GM04503 (cell line): ENCODE measurements at places on chromosomes 16 and 17.

DNA sequence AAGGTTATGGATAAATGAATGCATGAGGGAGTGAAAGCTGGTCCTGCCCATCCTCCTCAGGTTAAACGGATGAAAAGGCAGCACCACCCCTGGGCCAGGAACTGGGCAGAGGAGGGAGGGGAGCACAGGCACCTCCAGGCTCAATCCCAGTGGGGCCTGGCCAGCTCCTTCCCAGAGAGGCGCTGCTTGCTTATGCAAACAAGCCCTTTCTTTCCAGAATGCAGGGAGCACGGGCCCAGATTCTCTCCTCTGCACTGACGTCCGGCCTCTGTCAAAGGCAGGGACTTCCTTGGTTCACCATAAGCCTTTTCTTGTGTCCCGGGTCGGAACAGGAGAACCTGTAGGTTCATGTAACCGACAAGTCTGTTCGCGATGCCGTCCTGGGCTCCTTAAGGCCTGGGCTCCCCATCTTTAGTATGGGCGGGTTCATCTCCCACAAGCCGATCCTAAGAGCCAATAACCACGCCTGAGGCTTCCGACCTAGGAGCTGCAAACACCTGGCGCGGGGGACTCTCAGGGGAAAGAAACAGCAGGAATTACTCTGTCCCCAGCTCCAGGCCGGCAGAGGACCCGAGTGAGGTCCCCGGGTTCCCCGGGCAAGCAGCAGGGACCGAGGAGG is 16.3 kb downstream of the ENPP7 start:
- no peak for DNase-seq

DNA sequence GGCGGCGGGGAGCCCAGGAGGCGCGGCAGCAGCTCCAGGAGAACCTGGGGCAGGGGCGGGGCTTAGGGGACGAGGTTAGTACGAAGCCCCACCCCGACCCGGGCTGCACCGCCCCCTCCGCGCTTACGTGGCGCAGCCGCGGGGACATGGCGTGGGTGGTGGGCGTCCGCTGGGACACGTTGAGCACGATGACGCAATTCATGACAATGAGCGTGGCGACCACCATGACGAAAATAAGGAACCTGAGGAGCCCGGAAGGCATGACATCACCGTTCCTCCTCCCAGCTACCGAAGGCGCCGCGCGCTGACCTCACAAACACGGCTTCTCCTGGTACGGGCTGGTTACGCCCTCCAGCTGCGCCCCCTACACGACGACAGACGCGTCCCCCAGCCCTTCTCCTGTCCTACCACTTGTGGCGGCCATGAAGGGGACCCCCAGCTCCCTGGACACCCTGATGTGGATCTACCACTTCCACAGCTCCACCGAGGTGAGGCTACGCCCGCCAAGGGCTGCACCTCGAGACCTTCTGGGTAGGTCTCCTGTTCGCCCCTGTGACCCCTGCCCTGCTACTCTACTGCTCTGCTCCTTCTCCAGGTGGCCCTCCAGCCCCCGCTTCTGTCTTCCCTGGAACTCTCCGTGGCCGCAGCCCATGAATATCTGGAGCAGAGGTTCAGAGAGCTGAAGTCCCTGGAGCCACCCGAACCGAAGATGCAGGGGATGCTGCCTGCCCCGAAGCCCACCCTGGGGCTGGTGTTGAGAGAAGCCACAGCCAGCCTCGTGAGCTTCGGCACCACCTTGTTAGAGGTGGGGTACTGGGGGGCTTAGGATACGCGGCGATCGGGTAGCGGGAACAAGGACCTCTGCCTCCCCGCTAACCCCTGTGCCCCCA is at the start of gene C17orf107:
C17orf107 (plus strand) TSS at position 196 of the 890 bp plus-strand sequence; CDS start at position 423, 227 bp downstream.
- no peak for DNase-seq

- no peak for DNase-seq
Measured at GRCh38 chr16:66366433-66367299, at the start of gene CDH5. Gene CDH5, plus strand, starts transcription at chr16:66366691. Its CDS starts 12,647 bp downstream, at chr16:66379338.

- DNase-seq: no peak
Measured at GRCh38 chr16:24977678-24978075, 37.5 kb downstream of the ARHGAP17 start.

- DNase-seq: no peak
Measured at GRCh38 chr17:78428025-78428575, 49.7 kb downstream of the PGS1 start.

DNA sequence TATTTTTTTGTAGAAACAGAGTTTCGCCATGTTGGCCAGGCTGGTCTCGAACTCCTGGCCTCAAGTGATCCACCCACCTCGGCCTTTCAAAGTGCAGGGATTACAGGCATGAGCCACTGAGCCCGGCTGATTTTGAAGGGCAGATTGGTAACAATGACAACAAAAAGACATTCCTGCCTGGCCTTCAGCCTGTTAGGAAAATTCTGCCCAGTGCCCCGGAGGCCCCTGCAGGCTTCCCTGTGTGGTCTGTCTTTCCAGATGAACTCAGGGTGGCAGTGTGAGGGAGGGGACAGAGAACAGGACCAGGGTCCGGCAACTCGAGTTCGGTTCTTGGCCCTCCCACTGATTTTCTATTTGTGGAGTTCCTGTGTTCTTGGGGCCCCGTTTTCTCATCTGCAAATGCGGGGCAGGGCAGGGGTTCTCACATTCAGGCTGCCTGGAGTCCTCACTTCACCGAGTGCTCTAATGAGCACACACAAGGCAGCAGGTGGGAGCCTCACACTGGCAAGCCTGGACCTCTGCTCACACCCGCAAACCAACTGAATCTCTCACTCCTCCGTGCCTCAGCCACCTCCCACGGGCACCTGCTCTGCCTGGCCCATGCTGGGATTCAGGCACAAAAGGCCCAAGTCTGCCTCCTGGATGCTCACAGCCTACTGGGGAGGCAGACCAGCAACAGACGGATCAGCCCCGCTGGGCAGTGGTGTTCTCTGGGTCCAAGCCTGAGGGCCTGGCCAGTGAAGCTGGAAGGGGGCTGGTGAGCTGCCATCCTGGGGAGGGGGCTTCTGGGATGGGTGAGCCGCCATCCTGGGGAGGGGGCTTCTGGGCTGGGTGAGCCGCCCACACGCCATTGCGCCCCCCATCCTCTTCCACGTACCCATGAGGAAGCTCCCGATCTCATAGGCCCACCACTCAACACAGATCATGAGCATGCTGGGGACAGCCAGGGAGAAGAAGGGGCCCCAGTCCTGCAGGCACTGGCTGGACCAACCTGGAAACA is 10.3 kb downstream of the SLC47A2 start:
- DNase-seq: no peak

DNA sequence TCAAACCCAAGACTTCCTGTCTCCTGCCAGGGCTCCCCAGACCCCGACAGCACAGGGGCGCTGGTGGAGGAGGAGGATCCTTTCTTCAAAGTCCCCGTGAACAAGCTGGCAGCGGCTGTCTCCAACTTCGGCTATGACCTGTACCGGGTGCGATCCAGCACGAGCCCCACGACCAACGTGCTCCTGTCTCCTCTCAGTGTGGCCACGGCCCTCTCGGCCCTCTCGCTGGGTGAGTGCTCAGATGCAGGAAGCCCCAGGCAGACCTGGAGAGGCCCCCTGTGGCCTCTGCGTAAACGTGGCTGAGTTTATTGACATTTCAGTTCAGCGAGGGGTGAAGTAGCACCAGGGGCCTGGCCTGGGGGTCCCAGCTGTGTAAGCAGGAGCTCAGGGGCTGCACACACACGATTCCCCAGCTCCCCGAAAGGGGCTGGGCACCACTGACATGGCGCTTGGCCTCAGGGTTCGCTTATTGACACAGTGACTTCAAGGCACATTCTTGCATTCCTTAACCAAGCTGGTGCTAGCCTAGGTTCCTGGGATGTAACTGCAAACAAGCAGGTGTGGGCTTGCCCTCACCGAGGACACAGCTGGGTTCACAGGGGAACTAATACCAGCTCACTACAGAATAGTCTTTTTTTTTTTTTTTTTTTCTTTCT is 8.1 kb downstream of the SERPINF1 start:
- no peak for DNase-seq

DNA sequence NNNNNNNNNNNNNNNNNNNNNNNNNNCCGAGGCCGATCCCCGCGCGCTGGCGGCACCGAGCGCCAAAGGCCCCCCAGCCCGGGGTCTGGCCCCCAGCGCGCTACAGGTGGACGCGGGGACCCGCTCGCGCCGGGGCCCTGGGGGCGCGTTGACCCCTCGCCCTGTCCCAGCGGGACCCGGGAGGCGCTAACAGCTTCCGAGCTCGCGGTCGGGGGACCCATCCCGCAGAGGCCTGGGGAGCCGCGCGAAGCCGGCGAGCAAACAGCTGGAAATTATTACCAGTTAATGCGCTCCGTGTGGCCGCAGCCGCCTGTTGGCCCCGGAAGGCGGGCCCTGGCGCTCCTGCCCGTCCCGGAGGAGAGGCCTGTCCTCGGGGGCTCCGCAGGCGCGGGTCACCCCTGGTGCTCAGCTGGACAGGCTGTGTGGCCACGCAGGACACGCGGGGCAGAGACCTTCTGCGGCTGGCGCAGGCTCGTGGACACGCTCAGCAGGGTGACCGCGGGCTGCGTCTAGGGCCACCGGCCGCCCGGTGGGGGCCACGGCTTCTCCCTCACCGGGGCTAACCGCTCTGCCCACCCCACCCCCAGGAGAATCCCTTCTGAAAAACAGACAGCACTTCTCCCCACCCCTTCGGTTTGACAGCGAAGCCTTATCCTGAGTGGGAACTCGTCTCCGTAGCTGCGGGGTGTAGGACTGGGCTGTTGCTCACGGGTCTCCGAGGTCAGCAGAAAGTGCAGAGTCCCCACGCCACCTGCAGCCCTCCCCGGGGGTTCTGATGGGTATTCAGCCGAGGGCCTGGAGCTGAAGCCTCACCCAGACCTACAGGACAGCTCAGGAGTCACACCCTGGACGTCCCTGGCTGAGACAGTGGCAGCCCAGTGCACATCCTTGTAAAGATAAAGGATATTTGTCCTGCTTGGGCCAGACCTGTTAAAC is 138.7 kb upstream of the RPH3AL start:
- no peak for DNase-seq

DNA sequence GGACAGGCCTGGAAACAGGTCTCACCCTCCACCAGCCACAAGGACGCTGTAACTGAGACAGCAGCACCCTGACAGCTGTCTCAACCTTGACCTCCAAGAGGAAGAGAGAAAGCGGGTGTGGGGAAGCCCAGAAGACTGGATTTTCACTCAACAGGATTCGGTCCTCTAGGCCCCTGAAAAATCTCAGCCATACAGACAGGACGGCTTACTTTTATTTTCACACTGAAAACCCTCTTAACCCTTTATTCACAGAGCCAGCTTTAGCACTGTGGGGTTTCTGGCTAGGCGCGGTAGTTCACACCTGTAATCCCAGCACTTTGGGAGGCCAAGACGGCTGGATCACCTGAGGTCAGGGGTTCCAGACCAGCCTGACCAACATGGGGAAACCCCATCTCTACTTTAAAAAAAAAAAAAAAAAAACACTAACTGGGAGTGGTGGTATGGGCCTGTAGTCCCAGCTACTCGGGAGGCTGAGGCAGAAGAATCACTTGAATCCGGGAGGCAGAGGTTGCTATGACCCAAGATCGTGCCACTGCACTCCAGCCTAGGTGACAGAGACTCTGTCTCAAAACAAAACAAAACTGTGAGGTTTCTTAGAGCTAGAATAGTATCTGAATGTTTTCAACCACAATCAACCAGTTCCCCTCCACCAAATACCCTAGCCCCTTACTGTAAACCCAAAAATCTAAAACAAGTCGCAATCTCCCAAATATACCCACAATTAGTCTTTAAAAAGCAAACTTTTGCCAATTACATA is 5.3 kb downstream of the ANKRD11 start:
- DNase-seq: no peak

- no peak for DNase-seq
Measured at GRCh38 chr17:78359321-78359996, 418 bp downstream of the SOCS3 start.

- DNase-seq: no peak
Measured at GRCh38 chr16:85275533-85276249, 163.4 kb upstream of the CIBAR2 start.

DNA sequence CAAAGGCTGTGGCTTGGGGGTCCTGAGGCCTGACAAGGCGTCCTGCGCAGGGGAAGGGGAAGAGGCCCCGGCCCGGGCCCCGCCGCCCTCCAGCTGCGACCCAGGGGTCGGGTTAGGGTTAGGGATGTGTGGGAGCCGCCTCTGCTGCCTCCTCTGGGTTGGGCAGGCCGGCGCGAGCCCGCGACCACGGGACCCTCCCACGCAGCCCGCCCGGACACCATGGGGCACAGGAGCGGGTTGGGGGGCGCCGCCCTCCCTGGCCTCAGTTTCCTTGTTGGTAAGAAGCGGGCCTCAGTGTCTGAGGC is 386 bp downstream of the CIAO3 start:
- DNase-seq: no peak

GRCh38 chr17:51668155-51668962 is 408.0 kb downstream of the UTP18 start:
- no peak for DNase-seq

- DNase-seq: no peak
Measured at GRCh38 chr17:19005137-19005773, 691 bp upstream of the FAM83G start.

- DNase-seq: no peak
Measured at GRCh38 chr17:37025847-37026530, 77.2 kb downstream of the AATF start.

DNA sequence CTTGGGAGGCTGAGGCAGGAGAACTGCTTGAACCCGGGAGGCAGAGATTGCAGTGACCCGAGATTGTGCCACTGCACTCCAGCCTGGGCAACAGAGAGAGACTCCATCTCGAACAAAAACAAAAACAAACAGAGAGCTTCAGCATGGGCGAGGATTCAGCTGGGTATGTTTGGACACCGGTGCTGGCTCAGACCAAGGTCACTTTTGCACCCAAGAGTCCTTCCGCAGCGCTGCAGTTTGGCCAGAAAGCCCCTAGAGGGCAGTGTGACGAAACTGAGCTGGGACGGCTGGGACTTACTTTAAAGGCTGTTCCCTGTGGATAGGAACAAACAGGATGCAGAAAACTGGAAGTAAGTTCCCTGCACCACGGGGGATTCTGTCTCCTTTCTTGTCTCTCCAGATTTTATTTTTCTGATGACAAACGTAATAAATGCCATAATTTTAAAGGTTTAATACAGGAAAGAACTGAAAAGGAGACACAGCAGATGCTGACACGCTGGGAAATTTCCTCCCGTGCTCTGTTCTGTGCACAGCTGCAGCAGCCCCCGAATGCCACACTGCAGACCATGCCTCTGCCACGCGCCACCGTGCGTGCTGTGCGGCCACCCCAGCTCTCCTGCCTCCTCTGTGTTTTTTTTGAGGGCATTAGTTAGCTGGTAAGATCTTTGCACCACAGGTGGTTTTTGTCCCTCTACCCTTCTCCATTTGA is 25.2 kb upstream of the USP36 start:
- DNase-seq: no peak
